H4 (cell line): ENCODE measurements at places on chromosomes 4 and X. TPM values are rescaled to one million over a fixed set of nuclear protein-coding genes. Genes with fewer than 3 reads are reported as not detected.

The FGFR3 gene
- total RNA-seq = 1.7 and 2.1 TPM in 2 replicates

The AREG gene
- total RNA-seq = 0.91 TPM in 1 of 2 replicates, not detected in the other

The EDNRA gene
- total RNA-seq = not detected in 2 replicates

The PAGE4 gene
- not detected in 2 replicates for total RNA-seq

The CXCL9 gene
- total RNA-seq = not detected in 2 replicates

The HSFX1 gene
- total RNA-seq = not detected in 2 replicates

The PPARGC1A gene
- total RNA-seq = 0.94 and 2.4 TPM in 2 replicates

The BMPR1B gene
- total RNA-seq = 5.9 and 10.5 TPM in 2 replicates

The HELT gene
- not detected in 2 replicates for total RNA-seq

The GRID2 gene
- 0.45 and 0.72 TPM in 2 replicates for total RNA-seq

- DNase-seq = no peak
Observed at GRCh38 chr4:183499389-183499788, 5.5 kb upstream of the ING2 start.

DNA sequence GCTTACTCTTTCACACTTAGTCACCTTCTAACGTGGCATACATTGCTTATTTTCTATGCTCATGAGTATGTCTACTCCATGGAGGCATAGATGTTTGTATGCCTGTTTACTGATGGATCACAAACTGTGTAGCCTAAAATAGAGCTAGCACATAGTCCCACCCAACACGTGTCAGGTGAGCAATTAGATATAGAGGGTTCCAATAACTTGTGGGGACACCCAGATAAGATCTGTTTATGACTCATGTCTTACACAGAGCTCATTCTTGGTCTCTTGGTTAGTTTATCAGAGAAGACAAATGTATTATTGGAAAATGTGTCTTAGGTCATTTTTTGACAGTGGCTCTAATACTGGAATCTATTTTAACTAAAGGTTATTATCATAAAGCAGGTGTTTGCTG lies 6.8 kb downstream of the ZFP42 start:
- no peak for DNase-seq

GRCh38 chr4:144819591-144819990 lies 173.6 kb downstream of the HHIP start:
- DNase-seq = no peak

- no peak for DNase-seq
Observed at GRCh38 chrX:83008415-83008814, 499.7 kb upstream of the POU3F4 start.

GRCh38 chr4:62490635-62491034 lies 1290.5 kb downstream of the ADGRL3 start:
- no peak for DNase-seq

DNA sequence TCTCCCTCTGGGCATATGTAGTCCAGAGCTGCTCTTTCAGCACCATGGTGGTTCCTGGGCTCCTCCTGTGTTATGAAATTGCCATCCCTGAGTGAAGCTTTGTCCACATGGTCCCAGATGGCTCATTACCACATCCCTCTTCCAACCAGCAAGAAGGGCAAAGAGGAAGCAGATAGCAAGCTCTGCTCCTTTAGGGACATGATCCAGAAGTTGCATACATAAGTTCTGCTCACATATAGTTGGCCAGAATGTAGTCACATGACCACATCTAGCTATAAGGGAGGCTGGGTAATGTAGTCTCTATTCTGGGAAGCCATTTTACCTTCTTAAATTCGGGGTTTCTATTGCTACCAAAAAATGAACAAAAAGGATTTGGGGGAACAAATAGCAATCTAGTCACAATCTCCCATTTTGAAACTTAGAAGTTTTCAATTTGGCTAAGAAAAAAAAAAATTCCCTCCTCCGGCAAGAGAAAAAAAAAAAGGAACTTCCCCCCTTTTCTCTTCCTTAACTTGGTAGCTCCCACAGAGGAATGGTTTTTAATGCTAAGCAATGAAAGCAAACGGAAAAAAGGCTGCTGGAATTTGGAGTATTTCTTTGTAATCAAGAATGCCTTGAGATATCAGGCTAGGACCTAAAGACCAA lies 88.2 kb upstream of the USP9X start:
- peak; percentile 64 for DNase-seq

DNA sequence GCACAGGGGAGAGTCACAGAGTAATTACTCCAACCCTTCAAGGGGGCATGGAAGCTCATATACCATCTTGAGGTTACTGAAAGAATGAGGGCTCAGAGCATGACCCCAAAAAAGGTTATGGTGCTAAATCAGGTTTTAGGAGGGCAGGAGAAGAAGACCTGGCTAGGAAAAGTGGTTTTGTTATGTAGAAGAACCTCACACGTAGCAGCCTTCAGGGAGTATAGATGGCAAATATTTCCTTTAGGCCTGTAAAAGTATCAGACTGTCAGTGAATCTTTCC lies 102.0 kb upstream of the PDE5A start:
- peak; percentile 26 for DNase-seq

DNA sequence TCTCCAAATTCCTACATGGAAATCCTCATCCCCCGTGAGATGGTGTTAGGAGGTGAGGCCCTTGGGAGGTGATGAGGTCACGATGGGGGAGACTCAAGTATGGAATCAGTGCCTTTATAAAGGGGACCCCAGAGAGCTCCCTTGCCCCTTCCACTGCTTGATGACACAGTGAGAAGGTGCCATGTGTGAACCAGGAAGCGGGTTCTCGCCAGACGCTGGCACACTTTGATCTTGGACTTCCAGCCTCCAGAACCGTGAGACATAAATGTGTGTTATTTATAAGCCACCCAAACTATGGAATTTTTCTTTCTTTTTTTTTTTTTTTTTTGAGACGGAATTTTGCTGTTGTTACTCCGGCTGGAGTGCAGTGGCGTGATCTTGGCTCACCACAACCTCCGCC lies 237.6 kb downstream of the DHRSX start:
- no peak for DNase-seq

DNA sequence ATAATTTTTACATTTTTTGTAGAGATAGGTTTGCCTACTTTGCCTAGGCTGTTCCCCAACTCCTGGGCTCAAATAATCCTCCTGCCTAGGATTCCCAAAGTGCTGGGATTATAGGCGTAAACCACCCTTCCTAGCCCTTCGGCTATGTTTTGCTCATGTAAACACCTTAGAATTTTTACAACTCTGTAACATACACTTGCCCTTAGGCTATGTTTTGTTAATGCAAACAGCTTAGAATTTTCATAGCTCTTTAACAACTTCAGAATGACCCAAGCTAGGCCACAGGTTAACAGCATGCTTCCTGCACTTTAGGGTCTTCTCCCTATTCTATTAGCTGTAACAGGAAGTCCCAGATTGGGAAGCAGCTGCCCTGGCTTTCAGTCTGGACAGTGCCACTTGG lies 24.2 kb downstream of the KLHL15 start:
- no peak for DNase-seq

GRCh38 chrX:18616688-18617406 lies 55.1 kb downstream of the RS1 start:
- no peak for DNase-seq

DNA sequence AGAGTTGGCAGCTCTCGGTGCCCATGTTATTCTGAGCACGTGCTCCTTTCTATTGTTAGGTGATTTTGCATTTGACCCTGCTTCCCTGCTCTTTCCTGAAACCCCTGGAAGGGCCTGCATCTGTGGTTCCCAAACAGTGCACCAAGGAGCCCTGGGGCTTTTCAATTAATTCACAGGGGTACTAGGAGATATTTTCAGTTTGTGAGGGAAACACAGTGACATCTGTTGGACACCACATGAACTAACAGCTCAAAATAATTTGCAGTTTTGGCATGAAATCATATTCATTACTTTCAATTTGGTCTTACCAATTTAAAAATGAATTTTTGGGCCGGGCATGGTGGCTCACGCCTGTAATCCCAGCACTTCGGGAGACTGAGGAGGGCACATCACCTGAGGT lies 156.6 kb downstream of the GATB start:
- DNase-seq = peak; percentile 17

- DNase-seq = peak; percentile 44
Observed at GRCh38 chrX:21374163-21374993, at the start of gene CNKSR2. Gene CNKSR2 (plus strand): TSS chrX:21374418. CDS start chrX:21374898, 480 bp downstream.

- no peak for DNase-seq
Observed at GRCh38 chr4:187908079-187908561, 87.5 kb upstream of the ZFP42 start.
